Stimulated activated CD4-positive, alpha-beta T cell treated with anti-CD3 and anti-CD28 coated beads, Interleukin-12 subunit alpha, Interleukin-12 subunit beta, amount 100 ng/mL, for 4 hours (primary cell): ENCODE measurements at places on chromosomes 4 and X.

DNA sequence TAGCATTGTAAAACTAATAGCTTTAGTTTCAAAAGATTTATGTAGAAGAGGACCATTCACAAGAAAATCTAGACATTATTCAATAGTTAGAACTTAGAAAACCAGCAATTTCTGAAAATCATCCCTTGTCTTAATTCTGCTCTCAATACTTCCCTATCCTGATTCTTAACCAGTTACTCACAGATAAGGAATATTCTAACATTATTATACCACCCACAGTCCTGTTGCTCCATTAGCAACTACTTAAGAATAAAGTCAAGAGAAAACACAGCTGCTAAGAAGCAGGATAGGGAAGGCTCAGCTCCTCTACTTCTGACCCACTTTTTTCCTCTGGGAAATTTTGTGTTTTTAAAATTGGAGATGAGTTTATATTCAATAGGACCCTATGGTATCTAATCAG lies 47.7 kb downstream of the PHKA1 start:
- no peak for DNase-seq

- no peak for DNase-seq
Measured at GRCh38 chrX:107716118-107716684, 59.4 kb downstream of the TSC22D3 start.

DNA sequence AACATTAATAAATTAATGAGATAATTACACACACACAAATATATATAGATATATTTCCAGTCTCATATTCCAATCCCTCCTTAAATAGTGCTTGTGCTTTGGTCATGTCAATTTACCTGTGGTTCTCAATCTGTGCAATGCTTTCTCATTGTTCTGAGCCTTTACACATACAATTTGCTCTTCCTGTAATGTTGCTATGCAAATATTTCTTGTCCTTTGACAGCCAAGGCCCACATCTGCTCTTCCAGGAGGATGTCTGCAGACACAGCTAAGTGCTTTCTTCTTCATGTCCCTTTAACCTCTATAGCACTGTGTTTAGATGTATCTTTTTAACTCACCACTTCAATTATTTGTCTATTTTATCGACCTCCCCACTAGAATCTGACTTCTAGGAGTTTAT lies 67.3 kb upstream of the RAPGEF2 start:
- no peak for DNase-seq

- no peak for DNase-seq
Measured at GRCh38 chr4:56052481-56052880, 103.7 kb downstream of the CEP135 start.

GRCh38 chrX:153507484-153508178 lies 9.8 kb upstream of the ATP2B3 start:
- DNase-seq: peak; percentile 80

- no peak for DNase-seq
Measured at GRCh38 chr4:47827343-47828047, 10.4 kb downstream of the CORIN start.

DNA sequence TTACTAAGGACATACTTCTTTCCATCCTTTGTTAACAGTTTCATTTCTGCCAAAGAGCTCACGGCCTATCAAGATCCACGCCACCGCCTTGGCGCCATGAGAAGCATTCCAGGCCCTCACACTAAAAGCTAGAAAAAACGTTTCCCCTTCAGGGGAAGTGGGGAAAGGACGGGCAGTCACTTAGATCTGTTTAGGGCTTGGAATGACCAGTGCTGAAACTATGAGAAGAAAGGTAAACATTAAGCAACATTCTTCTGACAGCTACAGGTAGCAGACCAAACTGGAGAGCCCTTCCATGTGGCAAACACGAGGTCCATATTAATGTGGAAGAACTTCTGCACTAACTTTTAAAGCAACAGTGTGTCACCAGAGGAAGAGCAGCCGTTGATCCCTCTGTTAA lies 146.7 kb downstream of the SH3KBP1 start:
- DNase-seq: no peak

DNA sequence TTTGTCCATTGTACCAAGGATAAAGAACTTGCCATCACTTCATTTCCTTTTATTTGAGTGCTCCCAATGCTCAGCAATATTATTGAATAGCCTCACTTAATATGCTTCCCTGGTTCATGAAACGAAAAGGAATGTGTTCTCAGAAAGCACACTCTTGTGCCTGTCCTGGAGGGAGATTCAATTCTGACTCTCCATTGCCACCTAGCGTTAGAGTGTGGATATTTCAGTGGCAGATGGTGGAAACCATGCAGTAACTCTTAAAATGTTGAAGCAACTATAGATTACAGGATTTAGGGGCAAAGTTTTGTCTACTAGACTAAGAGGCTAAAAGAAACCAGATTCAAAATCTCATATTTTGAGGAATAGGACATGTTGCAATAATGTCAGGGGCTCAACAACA lies 36.0 kb downstream of the GAB3 start:
- DNase-seq: peak; percentile 7
